ENCODE measurements at places on chromosomes 4 and X.

DNA sequence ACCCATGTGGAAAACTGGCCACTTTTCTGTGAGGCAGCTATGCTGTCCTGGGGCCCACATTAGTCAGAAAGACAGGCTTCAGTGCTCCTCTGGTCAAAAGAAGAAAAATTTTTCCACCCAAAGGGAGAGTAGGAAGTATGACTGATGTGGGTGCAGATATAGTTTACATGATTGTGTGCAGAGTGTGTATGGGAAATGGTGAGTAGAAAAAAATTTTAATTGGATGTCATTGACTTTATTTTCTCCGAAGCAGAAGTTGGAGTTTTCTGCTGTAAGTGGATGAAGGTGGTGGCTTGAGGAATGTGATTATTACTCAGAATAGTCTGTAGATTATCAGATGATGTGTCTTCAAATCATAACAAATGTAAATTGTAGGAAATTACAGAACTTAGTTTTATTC lies 241.5 kb upstream of the IGFBP7 start:
- no peak for DNase-seq

DNA sequence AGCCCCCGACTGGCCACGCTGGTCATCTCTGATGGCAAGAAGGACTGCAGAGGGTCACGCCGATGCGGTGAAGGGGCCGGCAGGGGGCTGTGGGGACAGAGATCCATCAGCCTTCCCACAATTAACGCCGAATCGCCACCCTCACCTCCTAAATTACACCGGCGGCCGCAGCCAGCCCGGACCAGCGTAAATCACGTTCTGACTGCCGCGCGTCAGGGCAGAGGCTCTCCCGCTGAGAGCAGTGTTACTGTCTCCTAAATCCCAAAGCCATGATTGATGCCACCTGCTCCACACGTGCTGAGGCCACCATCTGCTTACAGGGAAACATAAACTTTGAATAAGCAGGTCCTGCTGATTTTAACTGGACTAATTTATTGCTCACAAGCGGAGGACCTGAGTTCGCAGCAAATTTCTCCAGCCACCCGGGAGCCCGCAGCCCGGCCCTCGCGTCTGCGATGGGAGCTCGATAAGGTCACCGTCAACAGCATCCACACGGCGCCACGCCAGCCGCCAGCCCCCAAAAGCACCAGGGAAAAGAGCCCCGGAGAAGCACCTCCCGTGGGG lies 127.3 kb upstream of the NKX1-1 start:
- no peak for DNase-seq

- DNase-seq, result no peak
These were observed 239.4 kb downstream of the LDB2 start for GRCh38 chr4:16659079-16659478.

GRCh38 chr4:113835005-113835404 lies 73.5 kb upstream of the CAMK2D start:
- no peak for DNase-seq

DNA sequence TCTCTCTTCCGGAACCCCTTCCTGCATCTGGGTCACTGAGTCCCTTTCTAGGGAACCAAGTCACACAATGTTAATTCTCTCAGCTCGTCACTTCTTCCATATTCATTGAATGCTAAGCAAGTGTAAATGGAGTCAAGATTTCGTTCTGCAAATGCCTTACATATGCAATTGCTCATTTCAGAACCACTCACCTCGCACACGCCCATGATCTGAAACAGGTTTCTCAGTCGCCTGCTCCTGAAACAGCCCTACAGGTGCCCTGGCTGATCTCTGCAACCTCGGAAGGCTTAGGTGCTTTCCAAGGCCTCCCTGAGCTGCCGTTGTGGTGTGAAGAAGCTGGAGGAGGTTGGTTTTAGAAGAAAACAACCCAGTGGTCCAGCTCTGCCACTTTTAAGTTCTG lies 100.8 kb upstream of the MSX1 start:
- no peak for DNase-seq

GRCh38 chr4:14359991-14360390 lies 642.3 kb upstream of the CPEB2 start:
- no peak for DNase-seq

DNA sequence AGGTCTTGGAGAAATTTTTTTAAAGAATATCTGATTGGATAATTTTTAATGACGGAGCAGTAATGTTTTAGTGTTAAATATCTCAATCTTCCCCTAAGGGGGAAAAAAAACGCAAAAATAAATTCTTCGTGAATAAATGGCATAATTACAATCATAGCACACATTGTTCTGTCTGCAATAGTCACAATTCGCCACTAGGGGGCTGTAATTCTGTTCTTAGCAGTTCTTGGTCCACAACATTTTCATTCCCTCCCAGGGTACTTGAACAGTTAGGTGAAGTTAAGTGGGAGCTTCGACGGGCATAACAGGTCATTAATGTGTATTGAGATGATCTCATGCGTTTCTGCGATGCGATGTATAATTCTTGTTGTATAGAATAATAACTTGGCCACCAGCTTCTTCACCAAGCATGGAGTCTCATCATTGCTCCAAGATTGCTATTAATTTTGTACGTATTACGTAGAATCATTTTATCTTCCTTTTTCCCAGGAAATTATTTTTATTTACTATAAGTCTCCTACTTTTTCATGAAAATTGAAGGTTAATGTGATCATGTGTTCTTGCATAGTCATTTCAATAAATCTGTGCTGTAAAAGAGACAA lies 27.2 kb downstream of the HTR2C start:
- no peak for DNase-seq

- no peak for DNase-seq
These were observed 44.0 kb downstream of the ARHGEF6 start for GRCh38 chrX:136736690-136737089.

DNA sequence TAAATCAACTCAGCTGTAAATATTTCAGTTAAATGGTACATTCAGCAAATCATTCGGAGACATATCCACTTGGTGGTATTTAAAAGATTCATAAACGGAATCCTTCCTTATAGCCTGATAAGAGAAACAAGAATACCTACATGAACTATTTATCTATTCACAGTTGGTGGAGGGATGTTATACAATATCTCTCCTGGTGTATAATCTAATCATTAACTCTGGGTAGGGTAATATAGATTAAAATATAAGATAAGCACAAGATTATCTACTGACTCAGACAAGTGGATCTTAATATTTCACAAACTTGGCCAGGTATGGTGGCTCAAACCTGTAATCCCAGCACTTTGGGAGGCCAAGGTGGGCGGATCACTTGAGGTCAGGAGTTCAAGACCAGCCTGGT lies 164.5 kb upstream of the MAP3K15 start:
- no peak for DNase-seq

DNA sequence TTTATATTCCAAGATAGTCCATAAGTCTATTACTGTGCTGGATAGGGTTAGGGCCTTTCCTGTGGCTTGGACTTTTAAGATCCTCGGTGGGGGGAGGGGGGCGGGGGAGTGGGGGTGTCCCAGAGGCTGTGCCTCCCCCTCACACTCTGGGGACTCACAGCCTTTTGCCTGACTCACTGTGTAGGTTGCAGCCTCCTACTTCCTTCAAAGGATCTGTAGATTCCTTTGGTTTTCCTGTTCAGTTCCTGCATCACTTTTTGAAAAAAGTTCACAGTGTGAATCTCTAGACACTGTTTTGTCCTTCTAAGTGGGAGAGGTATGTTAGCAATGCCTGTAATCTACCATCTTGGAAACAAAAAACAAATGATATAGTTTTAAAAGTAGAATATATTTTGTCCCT lies 999.9 kb downstream of the GLUD2 start:
- DNase-seq, result no peak

DNA sequence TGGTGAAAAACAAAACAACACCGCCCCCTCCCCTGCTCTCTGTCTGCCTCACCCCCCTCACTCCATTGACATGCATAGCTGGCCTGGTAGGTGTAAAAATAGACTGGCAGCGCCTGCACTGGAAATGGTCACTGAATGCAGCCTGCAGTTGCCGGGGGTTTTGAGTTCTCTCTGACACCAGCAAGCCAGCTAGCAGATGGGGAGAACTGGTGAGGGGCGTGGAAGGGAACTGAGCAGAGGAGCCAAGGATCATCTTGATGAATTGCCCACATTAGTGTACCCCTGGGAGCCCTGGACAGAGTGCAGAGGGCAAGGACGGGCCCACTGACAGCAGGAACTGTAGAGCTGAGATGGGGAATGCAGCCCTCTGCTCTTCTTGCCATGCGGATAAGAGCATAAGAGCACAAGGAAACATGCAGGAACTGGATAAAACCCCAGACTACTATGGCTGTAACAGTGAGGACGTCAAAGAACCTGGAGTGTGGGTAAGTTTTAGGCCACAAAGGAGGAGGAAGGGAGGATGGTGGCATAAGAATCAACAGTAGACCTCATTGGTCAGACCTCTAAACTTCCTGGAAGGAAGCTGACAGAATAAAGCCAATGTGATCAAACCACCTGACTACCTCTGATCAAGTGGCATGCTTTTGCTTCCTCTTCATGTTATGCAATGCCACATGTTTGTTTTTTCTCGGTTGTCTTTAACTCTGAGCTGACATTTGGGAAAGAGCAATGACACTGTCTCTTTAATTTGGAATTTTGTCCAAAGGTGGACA lies 96.3 kb downstream of the ANK2 start:
- no peak for DNase-seq

- DNase-seq, result no peak
These were observed 45.4 kb downstream of the CXorf58 start for GRCh38 chrX:23952984-23953907.

GRCh38 chrX:125651426-125651825 lies 331.8 kb downstream of the TEX13C start:
- no peak for DNase-seq

GRCh38 chr4:23775694-23776093 lies 114.2 kb downstream of the PPARGC1A start:
- no peak for DNase-seq

DNA sequence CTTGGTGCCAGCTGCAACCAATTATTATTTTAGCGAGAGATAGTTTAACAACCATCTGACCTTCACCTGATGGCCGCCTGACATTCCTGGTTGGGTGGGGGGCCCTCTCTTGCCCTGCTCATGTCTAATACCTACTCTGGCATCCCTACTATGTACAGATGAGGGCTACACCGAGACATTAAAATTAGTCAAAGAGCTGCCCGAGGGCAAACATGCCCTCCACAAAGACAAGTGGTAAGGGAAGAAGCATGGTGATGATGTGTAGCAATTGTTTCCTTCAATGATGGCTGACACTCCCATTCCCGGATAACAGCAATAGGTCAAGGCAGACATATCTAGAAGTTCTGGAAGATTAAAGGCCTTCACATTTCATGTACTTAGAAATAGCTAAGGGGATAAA lies 49.6 kb downstream of the MAP7D3 start:
- DNase-seq, result no peak

DNA sequence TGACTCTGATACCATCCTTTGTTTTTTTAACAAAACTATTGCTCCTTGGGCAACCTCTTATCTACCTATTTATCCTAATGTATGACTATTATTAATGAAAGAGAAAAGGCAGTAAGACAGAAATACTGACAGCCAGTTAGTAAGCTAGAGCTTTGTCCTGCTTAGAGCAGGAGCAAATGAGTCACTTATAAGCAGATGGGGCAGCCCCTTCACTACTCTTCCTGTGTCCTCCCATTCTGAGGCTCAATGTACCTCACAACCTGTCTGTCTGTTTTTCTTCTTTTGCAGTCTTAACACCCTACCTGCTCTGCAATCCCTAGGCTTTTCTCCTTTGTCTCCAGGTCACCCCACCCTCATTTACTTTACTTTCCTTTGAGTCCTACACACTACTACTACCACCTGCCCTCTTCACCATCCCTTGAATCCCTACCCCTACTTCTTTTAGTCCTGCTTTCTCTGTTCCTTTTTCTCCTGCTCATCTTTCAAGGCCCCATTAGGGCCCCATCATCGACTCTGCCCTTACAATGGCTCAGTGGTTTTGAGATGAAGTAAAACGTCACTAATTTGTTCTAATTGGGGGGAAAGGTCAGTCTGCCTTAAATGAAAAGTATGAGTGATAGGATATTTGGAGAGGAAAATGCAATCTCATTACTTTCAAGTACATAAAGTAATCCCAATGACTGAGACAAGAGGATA lies 294.3 kb downstream of the GUCY2F start:
- no peak for DNase-seq

GRCh38 chr4:1212546-1213335 lies 36.2 kb downstream of the CTBP1 start:
- no peak for DNase-seq

DNA sequence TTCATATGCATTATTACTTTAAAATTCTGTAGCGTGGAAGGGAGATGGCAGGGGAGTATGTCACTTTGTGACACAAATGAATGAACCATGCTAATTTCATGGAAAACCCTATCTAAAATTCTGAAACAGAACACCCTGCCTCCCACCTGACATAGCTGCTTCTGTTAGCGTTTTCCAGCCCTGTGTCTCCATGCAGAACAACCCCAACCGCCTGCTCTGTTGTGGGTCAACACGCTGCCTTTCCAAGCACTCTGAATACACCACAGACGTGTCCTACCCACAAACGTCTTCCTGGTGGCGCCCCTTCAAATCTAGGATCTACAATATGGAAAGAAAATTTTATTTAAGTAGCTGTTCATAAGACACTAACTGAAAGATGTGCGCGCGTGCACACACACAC lies 238.6 kb downstream of the TRIML1 start:
- DNase-seq, result no peak

GRCh38 chr4:129261584-129261983 lies 165.6 kb downstream of the C4orf33 start:
- no peak for DNase-seq

DNA sequence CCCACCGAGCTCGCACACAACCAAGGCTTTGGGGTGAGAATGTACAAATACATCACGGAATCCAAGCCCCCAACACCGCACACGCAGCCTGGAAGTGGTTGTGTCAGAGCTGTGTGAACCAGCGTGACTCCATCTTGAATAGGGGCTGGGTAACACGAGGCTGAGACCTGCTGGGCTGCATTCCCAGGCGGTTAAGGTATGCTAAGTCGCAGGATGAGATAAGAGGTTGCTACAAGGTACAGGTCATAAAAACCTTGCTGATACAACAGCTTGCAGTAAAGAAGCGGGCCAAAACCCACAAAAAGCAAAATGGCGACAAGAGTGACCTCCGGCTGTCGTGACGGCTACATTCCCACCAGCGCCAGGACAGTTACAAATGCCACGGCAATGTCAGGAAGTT lies 258.4 kb downstream of the DHRSX start:
- DNase-seq, result no peak

GRCh38 chr4:85740431-85740861 lies 265.5 kb downstream of the ARHGAP24 start:
- no peak for DNase-seq

DNA sequence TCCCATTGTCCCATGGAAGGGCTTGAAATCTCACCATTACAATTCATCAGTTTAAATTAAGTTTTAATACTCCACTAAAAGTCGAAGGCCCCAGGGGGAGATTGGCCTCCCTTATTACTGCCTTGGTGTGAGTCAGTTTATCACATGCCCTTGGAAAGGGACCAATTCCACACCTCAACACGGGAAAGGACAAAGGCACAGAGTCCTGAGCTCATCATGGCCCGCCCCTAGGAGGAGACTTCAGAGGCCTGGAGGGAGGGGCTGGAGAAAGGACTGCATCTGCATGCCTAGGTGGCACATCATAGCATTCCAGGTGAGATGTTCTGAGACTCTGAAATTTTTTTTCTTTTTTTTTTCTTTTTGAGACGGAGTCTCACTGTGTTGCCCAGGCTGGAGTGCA lies 2.8 kb upstream of the SEL1L3 start:
- DNase-seq, result no peak

GRCh38 chrX:94515009-94515408 lies 841.0 kb downstream of the FAM133A start:
- DNase-seq, result no peak

- no peak for DNase-seq
These were observed 36.0 kb downstream of the HTR2C start for GRCh38 chrX:114619874-114620273.

GRCh38 chr4:42914937-42915336 lies 22.4 kb downstream of the GRXCR1 start:
- no peak for DNase-seq

Measured in NCI-H1048 (cell line).